ENCODE measurements at places on chromosomes 2 and 18.
A peak's percentile ranks its signal among the peaks of the same experiment; 100 is the strongest.

- DNase-seq, result no peak
Observed at GRCh38 chr2:71940695-71941094, 207.0 kb downstream of the CYP26B1 start.

DNA sequence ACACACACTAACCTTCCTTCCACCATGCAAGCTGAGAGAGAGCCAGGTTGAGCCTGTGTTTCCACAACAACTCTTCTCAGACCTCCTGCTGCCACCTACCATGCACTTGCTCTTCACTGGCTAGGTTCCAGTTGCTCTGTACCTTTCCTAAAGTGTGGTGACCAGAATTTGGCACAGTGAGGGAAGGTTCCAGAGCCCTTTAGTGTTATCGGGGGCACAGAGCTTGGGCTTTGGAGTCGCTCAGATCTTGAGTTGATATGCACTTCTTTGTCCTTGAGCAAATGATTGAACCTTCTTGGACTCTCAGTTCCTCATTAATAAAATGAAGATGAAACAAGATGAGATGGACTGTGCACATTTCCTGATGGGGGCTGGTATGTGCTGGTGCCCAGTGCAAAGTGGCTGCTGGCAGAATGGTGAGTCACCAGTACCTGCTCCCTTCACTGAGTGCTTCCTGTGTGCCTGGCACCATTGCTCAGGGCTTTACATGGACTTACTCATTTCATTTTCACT lies 47.1 kb downstream of the NEDD4L start:
- no peak for DNase-seq

DNA sequence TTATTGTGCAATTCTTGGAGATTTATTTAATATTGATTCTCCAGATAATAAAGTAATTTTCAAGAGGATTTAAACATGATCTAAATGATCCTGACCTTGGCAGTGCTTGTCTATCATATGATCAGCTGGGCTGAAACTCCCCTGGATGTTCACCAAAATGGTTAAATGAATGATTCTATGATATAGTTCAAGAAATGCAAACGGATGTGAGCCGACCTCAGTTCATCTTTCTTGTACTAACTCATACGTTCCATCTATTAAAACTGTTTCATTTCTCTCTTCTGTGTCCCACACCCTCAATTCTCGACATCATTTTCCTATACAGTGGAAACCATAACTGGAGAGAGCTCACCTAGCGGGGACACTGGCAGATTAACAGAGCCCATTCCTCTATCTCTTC lies 281.7 kb upstream of the CCDC68 start:
- DNase-seq, result no peak

DNA sequence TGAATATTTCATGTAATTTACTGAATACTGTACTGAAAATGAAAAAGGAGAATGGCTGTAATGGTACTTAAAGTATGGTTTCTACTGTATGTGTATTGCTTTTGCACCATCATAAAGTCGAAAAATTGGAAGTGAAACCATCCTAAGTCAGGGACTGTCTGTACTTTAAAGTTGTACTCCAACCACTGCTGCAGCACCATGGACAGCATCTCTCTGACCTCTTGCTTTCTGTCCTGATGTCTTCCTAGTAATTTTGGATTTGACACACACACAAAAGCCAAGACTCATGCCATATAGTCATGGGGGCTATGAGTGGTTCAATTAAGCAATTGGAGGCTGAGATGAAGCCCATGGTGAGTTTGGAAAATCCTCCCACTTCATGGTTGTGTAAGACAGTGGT lies 256.3 kb upstream of the PKDCC start:
- peak; percentile 22 for DNase-seq

DNA sequence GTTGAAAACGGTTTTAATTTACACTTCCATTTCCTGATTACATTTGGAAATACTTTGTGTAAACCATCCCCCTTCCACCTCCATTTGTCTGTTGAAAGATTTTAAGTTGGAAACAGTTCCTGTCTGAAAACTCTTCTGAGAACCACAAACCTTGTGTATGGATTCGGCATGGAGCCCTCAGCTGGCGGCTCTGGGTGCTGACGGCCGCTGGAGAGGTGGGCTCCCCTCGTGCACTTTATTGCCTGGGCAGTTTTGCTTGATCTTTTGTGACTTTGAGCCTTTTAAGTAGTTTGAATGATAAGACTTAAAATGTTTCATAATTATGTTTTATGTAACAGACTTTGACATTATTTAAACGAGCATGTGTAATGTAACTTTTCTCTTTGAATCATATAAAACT lies 11.1 kb downstream of the KLF11 start:
- DNase-seq, result no peak

DNA sequence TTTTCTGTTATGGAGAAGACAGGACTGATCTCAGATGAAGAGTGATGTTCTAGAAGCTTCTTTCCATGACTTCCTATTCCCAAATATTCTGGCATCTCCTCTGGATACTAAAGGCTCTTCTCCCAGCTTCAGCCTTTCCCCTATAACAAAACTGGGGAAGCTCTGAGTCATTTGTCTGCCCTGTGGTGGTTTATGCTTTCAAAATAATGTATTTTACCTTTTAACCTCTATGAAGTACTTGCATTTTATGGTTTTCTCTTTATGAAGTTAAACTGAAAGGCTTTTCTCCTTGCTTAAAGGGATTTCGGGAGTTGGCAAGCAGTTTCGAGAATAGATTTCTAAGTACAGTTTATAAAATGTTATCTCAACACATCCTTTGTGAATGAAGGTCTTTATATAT lies 104.4 kb downstream of the TANC1 start:
- DNase-seq, result no peak

DNA sequence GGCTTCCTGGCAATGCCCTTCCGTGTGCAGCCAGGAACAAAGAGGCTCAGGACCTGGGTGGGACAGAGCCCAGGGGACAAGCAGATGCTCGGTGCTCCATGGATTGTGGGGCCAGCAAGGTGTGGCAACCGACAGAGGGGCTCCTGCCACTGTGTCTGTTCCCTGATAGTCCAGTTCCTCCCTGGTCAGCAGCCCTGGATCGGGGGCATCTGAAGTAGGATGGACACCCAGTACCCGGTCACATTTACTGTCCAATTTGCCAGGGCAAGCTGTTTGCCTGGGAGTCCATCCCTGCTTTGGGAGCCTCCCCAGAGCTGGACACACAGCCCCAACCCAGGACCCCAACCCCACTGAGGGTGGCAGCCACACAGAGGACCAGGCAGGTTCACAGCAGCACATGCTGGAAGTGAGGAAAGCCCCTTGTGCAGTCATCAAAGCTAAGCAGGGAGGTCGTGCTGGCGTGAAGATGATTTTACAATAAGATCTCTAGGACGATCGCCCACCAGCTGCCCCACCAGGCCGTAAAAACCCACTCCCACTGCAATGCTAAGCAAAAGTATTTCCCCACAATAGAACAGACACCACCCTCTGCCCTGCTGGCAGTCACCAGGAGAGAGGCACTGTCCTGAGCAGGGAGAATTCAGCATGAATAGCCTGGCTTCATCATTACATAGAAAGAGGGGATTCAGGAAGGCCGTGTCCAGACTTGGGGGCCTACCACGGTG lies 141.7 kb downstream of the NDUFA10 start:
- no peak for DNase-seq

- no peak for DNase-seq
Observed at GRCh38 chr2:182088681-182089320, 103.1 kb downstream of the PPP1R1C start.

- DNase-seq, result no peak
Observed at GRCh38 chr2:157593411-157593810, 35.3 kb downstream of the ACVR1C start.

- no peak for DNase-seq
Observed at GRCh38 chr18:50656841-50657470, 97.1 kb downstream of the MAPK4 start.

DNA sequence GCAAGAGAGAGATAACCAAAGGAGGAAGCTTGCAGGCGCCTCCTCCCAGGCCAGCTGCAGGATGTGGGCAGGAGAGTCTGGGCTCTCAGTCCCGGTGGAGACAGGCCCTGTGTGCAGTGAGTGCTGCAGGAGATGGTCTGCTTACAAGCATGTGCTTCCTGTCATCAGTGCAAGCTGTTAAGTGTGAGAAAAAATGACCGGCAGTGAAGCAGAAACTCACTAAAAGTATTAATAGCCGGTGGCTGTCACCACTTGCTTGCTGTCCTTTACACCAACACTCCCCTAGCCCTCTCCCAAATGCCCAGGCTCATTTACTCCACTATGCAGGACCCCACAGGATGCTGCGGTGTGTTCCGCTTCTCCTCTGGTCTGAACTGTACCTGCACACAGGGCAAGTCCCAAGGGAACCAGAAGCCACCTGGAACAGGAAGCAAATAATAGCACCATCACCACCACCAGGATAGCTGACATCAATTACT lies 435.6 kb upstream of the HS6ST1 start:
- DNase-seq, result no peak

GRCh38 chr2:225693259-225693658 lies 293.7 kb downstream of the NYAP2 start:
- DNase-seq, result no peak

- DNase-seq, result no peak
Observed at GRCh38 chr2:21038403-21039073, 5.3 kb downstream of the APOB start.

DNA sequence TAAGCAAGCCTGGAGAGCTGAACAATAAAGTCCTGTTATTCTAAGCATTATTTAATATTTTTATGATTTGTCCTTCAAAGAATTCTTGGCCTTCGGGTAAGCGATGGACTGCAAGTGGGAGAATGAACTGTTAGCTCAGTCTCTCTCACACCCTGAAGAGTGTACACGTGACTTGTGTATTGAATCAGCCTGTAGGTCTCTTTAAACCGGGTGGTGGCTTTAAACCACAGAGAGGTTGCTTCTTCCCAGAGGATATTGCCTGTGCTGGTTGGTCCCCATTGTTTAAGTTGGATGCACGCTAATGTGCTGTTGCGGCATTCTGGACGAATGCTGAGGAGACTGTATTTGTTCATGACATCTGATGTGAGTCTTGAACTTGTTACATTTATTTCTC lies 183.3 kb downstream of the LTBP1 start:
- no peak for DNase-seq

GRCh38 chr2:154336201-154336600 lies 362.3 kb upstream of the KCNJ3 start:
- no peak for DNase-seq

DNA sequence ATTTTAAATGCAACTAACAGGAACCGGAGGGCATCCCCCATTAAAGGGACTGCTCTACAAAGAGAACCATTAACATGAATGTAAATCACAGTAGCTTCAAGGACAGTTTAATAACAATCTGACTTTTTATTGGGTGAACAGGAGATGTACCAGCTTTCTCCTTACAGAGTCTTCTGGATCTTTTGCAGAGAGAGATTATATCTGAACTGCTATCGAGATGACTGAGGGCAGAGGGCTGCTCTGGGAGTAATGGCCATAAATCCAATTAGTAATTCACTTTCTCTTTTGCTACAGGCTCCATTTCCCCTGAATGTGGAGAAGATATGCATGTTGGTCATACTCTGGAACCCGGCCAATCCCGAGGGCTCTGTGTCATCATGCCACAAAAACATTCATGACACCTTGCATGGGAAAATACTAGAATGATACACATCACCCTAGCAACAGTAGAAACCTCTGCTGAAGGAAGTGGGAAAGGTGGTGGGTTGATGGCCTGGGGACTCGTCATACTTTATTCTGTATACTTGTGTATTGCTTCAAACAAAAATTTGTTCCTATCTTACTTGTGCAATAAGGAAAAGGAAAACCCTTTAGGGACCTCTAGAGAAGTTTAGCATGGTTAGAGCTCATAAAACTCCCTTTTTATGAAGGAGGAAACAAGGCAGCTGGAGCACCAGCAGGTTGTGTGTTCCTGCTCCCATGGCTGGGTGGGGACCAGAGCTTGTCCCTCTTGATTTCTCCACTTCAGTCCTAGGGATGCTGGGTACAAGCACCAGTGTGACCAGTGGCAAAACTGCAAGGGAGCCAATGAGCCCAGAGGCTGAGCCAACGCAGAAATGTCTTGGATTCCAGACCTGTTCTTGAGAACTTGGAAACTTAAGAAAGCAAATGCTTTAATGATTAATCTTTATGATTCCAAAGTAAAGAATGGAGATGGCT lies 26.0 kb downstream of the CTAGE1 start:
- DNase-seq, result no peak

DNA sequence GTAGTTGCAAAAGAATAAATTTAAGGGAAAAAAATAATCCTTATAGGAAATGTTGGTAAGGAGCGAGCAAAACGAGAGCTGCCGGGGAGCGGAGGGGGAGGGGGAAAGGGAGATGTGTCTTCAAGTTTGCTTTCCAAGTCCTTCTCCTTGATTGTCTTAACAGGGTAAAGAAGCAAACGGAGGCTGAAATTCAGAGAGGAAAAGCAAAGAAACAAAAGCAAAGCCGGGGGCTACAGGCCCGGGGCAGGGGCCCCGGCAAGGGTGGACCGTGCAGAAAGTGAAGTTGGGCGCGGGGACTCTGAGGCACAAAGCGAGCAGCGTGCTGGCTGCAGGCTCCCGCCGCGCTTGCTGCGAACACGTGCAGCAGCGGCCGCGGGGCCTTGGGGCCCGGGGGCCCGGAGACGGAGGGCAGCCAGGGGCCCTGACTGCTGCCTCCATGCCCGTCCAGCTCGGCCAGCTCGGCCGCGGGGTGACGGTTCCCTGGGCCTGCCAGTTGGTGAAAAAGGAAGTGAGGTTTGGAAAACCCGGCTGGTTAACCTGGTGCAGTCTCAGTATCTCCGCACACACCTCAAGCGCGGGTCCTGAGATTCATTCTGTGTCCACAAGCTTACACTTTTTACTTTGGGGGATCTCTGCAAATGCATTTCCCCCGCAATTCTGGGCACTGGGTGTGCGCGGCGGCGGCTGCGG lies 4.1 kb downstream of the BCL11A start:
- no peak for DNase-seq

DNA sequence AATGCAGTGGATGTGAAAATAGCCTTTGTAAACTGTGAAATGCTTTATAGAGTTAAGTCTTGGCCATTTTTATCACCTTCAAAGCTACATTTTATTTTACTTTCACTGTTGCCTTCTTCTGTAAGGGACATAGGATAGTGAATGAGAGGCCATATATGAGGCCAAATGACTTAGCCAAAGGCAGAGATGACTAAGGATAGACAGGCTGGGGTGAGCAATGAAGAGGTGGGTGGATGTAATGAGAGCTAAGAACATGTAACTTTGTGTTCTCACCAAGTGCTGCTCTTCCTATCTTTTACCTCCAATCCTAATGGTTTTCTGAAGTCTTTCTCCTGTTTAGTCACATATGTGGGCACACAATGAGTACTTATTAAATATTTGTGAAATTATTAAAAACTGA lies 101.9 kb downstream of the MBD5 start:
- DNase-seq, result no peak

DNA sequence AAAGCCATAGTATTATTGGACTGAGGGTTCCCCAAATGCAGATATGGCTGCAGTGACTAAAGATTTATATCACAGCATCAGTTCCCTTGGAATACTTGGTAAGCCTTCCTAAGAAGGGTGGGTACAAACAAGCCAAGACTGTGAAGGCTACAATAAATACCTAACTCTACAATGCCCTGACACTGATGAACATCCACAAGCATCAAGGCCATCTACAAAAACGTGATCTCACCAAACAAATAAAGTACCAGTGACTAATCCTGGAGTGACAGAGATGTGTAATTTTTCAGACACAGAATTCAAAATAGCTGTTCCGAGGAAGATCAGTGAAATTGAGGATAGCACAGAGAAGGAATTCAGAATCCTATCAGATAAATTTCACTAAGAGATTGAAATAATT lies 254.5 kb downstream of the PARD3B start:
- no peak for DNase-seq

- no peak for DNase-seq
Observed at GRCh38 chr2:16742026-16742425, 76.4 kb upstream of the CYRIA start.

GRCh38 chr2:158325031-158325781 lies 131.3 kb downstream of the CCDC148 start:
- DNase-seq, result no peak

Measured in tibial nerve (tissue), 4 donors.